ENCODE measurements at places on chromosomes 1 and 21. TPM values are rescaled to one million over a fixed set of nuclear protein-coding genes. Genes with fewer than 3 reads are reported as not detected.
A peak's percentile ranks its signal among the peaks of the same experiment; 100 is the strongest.

- no peaks in the 10 kb centered on the region for H3K36me3 ChIP-seq
- H3K4me1 ChIP-seq: no peaks in the 10 kb centered on the region
- no peak overlapping the region for H3K27ac ChIP-seq
- no peak overlapping the region for H3K4me3 ChIP-seq
Measured at GRCh38 chr1:4396551-4396950, 257.9 kb upstream of the AJAP1 start.

DNA sequence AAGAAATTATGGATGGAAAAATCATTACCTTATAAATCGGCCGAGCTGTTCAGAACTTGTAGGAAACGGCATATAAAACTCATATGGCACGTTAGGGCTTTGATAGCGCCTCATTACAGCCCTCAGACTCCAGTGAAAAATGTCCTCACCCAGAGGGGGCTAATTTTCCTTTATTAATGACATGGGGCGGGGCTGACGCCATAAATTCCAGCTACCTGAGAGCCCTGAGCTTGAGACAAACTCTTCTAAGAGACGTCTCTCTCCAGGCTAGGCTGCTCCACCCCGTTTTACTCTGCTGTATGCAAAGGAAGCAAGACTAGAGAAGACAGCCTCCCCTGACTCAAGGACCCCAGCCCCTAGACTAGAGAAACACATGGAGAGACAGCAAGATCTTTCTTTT lies 149.4 kb downstream of the TRABD2B start:
- H3K27me3 ChIP-seq: no peaks in the 10 kb centered on the region
- H3K36me3 ChIP-seq: no peaks in the 10 kb centered on the region
- no peaks in the 10 kb centered on the region for H3K4me1 ChIP-seq
- DNase-seq: no peak

- peak within 1 kb of the TSS; percentile 32 for H3K4me3 ChIP-seq
- H3K4me1 ChIP-seq: no peaks in the 10 kb centered on the region
- H3K27ac ChIP-seq: peak within 1 kb of the TSS; percentile 52
- no peaks in the 10 kb centered on the region for H3K27me3 ChIP-seq
Measured at GRCh38 chr1:110872745-110873720, at the start of gene CD53. TSS of gene CD53 (plus strand) at chr1:110873148. CDS start at chr1:110891409, 18,261 bp downstream.

DNA sequence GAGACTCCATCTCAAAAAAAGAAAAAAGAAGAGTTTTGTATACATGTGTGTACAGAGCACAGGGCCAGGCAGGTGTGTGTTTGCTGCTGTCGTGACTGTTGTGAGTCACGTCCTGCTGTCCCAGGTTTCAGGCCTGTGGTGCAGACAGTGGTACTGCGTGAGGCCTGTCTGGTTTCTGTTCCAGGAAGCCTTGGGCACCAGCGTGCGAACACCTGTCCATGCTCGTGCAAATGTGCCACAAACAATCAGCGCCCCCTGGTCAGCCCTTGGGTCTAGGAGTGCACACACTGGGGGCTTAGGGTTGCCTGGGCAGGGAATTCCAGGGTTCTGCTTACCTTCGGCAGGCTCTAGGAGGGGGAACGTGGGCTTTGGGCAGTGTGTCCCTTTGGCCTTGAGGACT lies 16.9 kb downstream of the GPR157 start:
- no peak overlapping the region for H3K4me3 ChIP-seq
- H3K27ac ChIP-seq: peak overlapping the region; percentile 71
- no peaks in the 10 kb centered on the region for H3K36me3 ChIP-seq

- H3K4me1 ChIP-seq: peaks cover 20% of the 10 kb centered on the region
- no peaks in the 10 kb centered on the region for H3K27me3 ChIP-seq
- peak overlapping the region; percentile 95 for H3K4me3 ChIP-seq
Measured at GRCh38 chr1:228140724-228141225, 696 bp downstream of the GUK1 start.

GRCh38 chr21:43815107-43815613 lies 25.8 kb downstream of the RRP1 start:
- no peak for DNase-seq
- H3K4me3 ChIP-seq: no peak overlapping the region
- H3K4me1 ChIP-seq: no peaks in the 10 kb centered on the region
- no peaks in the 10 kb centered on the region for H3K36me3 ChIP-seq
- no peaks in the 10 kb centered on the region for H3K27me3 ChIP-seq

- H3K36me3 ChIP-seq: no peaks in the 10 kb centered on the region
- H3K27ac ChIP-seq: peak overlapping the region; percentile 31
- DNase-seq: no peak
- H3K4me1 ChIP-seq: peaks cover 5% of the 10 kb centered on the region
- no peak overlapping the region for H3K4me3 ChIP-seq
- no peaks in the 10 kb centered on the region for H3K27me3 ChIP-seq
Measured at GRCh38 chr21:29102791-29103257, 27.6 kb upstream of the MAP3K7CL start.

DNA sequence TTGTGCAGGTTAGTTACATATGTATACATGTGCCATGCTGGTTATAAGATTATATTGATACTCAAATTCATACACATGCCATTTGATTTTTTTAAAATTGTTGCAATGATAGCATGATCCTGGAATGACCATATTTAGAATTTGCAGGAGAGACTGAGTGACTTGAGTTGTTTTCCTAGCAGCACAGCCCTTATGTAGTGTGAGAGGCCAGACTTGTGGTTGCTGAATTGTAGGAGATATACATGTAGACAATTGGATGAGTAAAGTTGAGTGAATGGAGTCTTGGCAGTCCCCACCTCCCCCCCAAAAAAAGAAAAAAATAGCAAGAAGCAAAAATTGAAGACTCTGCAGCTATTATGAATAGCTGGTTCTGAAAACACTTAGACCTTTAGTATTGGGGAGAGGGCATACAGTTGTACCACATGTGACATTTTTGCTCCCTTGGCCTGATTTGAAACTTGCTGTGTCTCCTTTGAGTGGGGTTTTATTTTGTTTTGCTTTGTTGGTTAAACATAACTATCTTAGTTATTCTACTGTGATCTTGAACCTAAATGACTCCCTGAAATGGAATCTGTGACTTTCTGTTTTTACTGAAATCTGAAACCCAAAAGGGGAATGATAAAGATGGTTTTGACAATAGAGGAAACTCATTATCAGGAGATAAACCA lies 280.3 kb downstream of the HMCN1 start:
- DNase-seq: no peak
- H3K36me3 ChIP-seq: no peaks in the 10 kb centered on the region
- no peak overlapping the region for H3K4me3 ChIP-seq
- no peaks in the 10 kb centered on the region for H3K4me1 ChIP-seq
- no peak overlapping the region for H3K27ac ChIP-seq

The CFAP74 gene
- total RNA-seq: 0.25 TPM

The CDC20 gene
- total RNA-seq: 5.3 TPM

The FMO4 gene
- 17.2 TPM for total RNA-seq
